ENCODE measurements at places on chromosomes 7 and 10.

DNA sequence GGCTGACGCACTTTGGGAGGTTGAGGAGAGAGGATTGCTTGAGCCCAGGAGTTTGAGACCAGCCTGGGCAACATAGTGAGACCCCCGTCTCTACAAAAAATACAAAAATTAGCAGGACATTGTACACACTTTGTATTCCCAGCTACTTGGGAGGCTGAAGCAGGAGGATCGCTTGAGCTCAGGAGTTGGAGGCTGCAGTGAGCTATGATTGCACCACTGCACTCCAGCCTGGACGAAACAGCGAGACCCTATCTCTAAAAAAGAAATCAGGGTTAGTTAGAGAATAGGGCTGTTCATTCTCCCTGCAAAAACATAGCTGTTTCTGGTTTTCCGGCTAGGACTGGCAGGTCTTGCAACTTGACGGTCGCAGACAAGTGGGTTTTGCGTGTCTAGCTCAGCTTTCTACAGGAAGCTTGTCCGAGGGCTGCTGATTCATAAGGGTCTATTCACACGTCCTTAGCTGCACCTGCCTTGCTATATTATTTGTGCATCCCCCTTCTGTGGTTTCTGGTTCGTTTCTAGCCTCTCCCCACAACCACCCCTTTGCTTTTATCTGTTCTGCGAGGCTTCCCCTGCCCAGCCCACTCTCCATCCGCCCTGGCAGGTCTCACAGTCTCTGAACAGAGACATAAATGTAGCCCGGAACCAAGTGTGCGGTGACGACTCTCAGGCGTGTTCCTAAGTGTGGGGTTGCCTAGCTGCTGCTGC, 10.7 kb downstream of the AMZ1 start:
- DNase-seq, result peak; percentile 15

DNA sequence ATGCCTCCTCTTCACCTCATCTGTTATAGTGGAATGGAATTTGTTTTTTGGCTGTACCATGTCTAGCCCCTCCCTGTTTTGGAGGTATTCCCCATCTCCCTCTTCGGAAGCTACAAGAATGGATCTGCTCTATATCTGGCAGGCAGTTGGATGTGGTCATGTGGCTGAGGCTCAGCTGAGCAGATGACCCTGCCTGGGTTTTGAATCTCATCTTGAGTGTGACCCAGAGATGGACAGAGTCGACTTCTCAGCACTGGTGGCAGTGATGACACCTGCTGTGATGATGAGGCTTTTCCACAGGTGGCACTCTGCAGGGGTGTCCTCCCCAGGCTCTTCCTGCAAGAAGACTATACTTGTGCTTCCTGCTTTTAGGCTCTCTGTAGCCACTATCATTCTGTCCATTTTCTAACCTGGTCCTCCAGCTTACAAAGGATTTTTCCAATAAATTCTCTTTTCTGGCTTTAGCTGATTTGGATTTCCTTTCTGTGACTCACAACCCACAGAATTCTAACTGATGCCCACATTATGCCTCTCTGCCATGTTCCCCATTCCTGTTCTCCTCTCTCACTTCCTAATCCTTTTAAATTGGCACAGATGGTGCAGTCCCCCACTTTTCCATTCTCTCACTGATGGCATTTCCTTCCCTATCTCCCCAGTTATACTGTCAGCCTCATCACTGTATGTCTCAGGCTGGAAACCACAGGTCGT, 7.5 kb upstream of the ARHGAP22 start:
- DNase-seq, result no peak

DNA sequence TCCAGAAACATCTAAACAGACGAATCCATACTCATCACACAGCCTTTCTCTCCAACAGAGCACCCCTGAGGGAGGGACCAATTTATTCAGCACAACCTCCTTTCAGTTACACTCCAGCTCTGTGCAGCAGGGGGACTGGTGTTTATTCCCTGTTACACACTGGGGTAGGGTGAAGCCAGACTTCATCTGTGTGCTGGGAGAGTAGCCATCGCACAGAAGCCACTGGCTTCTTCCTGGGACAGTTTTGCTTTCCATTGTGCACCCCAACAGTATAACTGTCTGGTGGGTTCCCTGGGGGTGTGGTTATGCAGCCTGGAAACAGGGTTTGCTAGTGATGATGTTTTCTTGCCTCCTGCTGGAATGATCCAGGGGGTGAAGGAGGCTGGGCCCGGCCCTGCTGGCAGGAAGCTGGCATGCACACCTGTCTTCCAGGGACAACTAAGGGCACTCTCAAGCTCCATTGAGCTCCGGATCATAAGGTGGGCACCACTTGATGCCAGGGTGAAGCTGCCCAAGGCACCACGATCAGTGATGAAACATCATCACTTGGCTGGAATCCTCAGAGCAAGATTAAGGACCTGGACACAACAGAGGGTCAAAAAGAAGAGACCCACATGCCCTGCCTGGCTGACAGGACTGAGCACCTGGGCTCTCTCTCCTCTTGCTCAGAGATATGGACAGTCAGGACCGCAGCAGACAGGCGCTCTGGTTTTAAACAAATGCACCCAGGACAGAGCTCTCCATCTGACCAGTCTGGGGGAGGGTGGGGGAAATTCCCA, 293.2 kb downstream of the GRID1 start:
- no peak for DNase-seq

GRCh38 chr10:22319980-22320558, 830 bp upstream of the BMI1 start:
- no peak for DNase-seq

GRCh38 chr7:139871331-139871730, 42.3 kb downstream of the TBXAS1 start:
- no peak for DNase-seq

DNA sequence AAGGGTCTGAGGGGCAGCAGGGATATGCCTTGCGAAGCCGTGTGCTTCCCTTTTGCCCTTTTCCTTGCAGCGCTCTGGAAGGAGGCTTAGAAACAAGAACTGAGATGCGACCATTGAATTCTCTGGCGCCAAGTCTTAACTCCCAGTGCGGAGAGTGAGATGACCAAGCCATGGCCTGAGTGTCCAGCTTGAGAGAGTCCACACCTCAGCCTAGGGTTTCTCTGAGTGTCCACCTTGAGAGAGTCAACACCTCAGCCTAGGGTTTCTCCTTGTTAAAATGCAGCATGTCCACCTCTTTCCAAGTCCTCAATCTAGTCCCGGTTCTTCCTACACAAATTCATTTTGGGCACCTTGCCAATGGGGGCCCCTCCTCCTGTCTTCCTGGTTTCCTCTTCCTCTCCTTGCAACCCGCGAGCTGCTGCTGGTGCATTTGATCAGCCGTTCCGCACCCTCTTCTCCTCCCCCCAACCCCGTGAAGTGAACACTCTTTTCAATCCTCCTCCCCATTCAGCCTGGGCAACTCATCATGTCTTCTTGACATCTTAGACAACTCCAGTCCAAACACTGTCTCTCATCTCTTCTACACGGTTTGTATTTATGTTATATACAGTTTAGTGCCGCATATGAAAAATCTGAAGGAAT, 178.2 kb upstream of the PITRM1 start:
- no peak for DNase-seq

GRCh38 chr7:119640326-119640725, 632.6 kb upstream of the KCND2 start:
- DNase-seq, result no peak

- no peak for DNase-seq
These were observed 43.3 kb downstream of the RBM20 start for GRCh38 chr10:110687400-110687799.

DNA sequence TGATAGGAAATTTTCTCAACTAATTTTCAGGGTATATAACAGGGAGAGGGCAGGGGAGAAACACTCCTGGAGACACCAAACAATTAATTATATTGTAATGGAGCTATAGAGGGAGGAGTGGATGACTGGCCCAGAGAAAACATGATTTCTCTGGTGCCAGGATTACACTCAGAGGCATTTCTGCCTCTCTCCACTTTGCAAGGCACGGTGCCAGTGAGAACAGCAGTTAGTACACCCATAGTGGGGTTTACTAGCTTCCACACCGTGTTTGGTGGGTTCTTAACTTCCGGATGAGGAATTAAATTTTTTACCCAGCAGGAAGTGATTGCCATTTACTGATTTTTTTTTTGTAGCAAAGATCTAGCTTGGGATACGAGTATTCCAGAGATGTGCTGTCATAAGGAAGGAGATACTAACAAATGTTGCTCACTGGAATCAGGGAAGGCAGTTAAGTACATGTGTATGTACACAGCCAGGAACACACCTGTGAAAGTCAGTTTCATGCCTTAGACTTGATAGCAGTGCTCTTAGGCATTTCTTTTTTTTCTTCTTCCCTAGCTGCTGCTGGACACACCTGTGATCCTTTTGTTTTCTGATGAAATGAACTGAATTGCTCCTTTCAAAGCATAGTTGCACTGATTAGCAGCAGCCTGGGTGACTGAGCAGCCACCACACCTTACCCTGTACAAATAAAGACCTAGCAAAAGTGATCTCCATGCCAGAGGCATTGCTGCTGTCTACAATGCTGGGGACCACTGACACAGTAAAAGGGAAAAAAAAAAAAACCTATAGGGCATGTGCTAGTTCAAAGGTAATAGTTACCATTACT, 58.1 kb downstream of the POLL start:
- DNase-seq, result no peak

DNA sequence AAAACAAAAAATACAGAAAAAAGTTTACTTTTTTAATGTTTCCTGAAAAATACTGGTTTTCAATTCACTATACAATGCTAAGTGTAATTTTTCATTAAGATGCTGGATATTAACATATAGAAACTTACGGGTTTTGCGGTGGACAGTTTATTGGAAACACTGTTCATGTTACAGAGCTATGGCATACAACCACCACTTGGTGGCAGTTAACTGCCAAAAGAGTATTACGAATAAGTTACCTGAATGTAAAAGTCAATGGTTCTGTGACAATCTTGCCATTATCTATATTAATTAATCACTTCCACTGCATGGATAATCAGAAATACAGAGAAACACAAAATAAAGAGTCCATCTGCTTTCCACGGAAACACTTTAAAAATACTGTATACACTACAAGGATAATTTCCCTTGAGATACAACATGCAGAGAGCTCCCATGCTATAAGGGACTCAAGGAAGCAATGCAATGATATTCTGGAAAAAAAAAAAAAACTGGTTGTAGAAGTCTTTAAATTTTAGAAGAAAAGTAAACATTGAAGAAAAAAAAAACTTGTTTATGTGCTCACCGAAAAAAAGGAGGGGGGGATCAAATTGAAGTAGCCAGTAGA, 97.0 kb downstream of the TPK1 start:
- DNase-seq, result no peak

GRCh38 chr7:101628522-101628921, 574 bp downstream of the MYL10 start:
- DNase-seq, result no peak

All from stimulated activated CD8-positive, alpha-beta memory T cell treated with anti-CD3 and anti-CD28 coated beads, Interleukin-15, amount 100 ng/mL, for 24 hours (primary cell).